ENCODE measurements at places on chromosomes 3 and 15.

GRCh38 chr15:97984157-97984556, 23.7 kb downstream of the ARRDC4 start:
- no peak for DNase-seq

GRCh38 chr15:96323319-96324145, 7.0 kb upstream of the NR2F2 start:
- no peak for DNase-seq

DNA sequence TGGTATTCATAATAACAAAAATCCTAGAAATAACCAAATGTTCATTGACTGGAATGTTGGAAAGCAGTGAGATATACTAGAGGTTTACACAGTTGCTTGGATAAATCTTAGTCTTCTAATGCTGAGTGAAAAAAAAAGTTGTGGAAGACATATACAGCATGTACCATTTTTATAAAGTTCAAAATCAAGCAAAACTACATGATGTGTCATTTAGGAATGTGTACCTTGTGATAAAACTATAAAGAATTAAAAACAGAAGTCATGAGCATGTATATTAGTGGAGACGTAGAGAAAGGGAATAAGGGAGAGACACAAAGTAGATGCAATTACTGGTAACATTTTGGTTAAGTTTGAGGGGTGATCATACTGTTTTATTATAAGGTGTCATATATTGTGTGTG, 45.2 kb downstream of the FBXL2 start:
- DNase-seq = no peak

- DNase-seq = peak; percentile 44
Observed at GRCh38 chr3:192514081-192514753, 213.1 kb downstream of the FGF12 start.

DNA sequence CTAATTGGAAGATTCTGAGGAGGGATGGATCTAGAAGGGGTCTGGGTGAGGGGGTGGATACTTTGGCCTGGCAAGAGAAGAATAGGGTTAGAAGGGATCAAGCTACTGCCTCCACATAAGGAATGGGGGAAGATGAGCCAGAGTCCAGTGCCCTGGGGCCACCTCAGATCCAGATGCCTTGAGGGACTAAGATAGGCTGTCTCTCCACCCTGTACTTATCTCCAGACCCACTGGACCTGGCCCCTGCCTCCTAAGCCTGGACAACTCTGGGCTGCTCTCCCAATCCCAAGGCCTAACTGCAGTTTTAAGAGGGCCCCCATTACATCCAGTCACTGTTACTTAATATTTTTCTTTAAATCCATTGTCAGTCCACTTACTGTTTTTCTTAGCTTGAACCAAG, 2.0 kb downstream of the DVL3 start:
- no peak for DNase-seq
